ENCODE measurements at places on chromosomes 1 and 21. TPM values are rescaled to one million over a fixed set of nuclear protein-coding genes. Genes with fewer than 3 reads are reported as not detected.

- no peak overlapping the region for H3K4me3 ChIP-seq
- no peaks in the 10 kb centered on the region for H3K27me3 ChIP-seq
- H3K36me3 ChIP-seq = no peaks in the 10 kb centered on the region
These were observed 170.1 kb downstream of the SEC16B start for GRCh38 chr1:177799746-177800145.

Gene ST3GAL3
- total RNA-seq = 15.5 TPM

- H3K4me3 ChIP-seq = no peak overlapping the region
- no peak overlapping the region for H3K27ac ChIP-seq
- no peaks in the 10 kb centered on the region for H3K27me3 ChIP-seq
- H3K4me1 ChIP-seq = peaks cover 48% of the 10 kb centered on the region
- DNase-seq = no peak
These were observed 20.1 kb downstream of the YTHDF2 start for GRCh38 chr1:28756846-28757245.

Gene TEDDM1
- total RNA-seq = not detected

- H3K36me3 ChIP-seq = peaks cover 12% of the 10 kb centered on the region
- H3K27me3 ChIP-seq = no peaks in the 10 kb centered on the region
- H3K27ac ChIP-seq = no peak overlapping the region
- no peaks in the 10 kb centered on the region for H3K4me1 ChIP-seq
- no peak for DNase-seq
These were observed 15.3 kb downstream of the MASP2 start for GRCh38 chr1:11031624-11032262.

- H3K27me3 ChIP-seq = no peaks in the 10 kb centered on the region
- H3K4me3 ChIP-seq = no peak overlapping the region
- H3K36me3 ChIP-seq = no peaks in the 10 kb centered on the region
- DNase-seq = no peak
- H3K4me1 ChIP-seq = no peaks in the 10 kb centered on the region
These were observed 140.2 kb upstream of the ZBTB40 start for GRCh38 chr1:22311461-22311860.

- H3K27me3 ChIP-seq = no peaks in the 10 kb centered on the region
- DNase-seq = no peak
- no peak overlapping the region for H3K4me3 ChIP-seq
- peaks cover 20% of the 10 kb centered on the region for H3K4me1 ChIP-seq
- no peak overlapping the region for H3K27ac ChIP-seq
These were observed 50.2 kb downstream of the AZIN2 start for GRCh38 chr1:33131191-33131590.

DNA sequence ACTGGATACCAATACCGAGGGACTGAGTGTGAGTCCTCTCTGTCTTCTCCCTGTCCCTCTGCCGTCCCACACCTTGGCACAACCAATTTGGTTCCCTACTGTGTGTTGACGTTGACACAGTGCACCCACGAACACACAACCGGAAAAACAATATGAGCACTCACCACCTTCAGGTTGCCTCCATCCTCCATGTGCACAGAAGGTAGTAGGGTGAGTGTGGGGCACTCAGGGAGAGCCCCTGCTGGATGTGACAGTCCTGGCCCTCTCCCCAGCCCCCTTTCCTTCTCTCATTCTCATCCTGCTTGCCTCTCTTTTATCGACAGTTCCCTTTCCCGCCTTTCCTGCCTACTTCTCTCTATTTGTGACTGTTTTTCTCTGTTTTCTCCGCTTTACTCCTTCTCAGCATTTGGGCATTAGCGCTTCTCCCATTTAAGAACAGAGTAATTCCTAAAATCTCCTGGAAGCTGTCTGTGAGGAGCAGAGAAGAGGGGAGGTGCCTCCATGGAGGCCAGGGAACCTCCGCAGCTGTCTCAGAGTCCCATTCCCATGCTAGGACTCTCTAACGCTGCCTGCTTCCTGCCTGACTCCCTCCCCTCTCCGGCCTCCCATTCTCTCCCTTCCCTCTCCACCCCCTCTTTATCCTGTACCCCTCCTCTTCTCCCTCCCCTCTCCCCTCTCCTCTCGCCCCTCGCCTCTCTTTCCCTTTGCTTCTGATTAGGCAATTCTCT lies 16.4 kb downstream of the CADM3 start:
- H3K27ac ChIP-seq = no peak overlapping the region
- no peaks in the 10 kb centered on the region for H3K27me3 ChIP-seq
- H3K4me1 ChIP-seq = peaks cover 5% of the 10 kb centered on the region
- H3K36me3 ChIP-seq = no peaks in the 10 kb centered on the region

Gene PRDM15
- total RNA-seq = 4.2 TPM

Gene OPRD1
- not detected for total RNA-seq

- no peaks in the 10 kb centered on the region for H3K4me1 ChIP-seq
- H3K27ac ChIP-seq = no peak overlapping the region
- H3K27me3 ChIP-seq = no peaks in the 10 kb centered on the region
- DNase-seq = no peak
- H3K36me3 ChIP-seq = no peaks in the 10 kb centered on the region
These were observed 66.0 kb downstream of the TMEM200B start for GRCh38 chr1:29057700-29058099.

DNA sequence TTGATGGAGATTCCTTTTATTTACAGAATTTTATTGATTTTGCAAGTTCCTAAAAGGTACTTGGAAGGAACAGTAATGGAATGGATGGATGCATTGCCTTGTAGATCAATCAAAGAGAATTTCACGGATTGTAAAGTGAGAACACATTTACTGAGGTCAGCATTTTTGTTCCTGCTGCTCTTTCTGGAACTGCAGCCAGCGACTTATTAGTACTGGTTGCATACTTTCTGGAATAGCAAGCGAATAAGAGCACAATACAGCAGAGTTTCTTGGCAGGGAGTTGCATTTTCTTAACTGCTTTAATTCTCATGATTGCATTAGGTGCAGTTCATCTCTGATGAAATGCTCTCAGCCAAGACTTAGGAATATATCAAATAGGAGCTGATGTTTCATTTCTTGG lies 106.1 kb upstream of the CHODL start:
- no peaks in the 10 kb centered on the region for H3K27me3 ChIP-seq
- H3K36me3 ChIP-seq = no peaks in the 10 kb centered on the region
- no peaks in the 10 kb centered on the region for H3K4me1 ChIP-seq
- no peak overlapping the region for H3K27ac ChIP-seq

- no peak for DNase-seq
- no peak overlapping the region for H3K4me3 ChIP-seq
- no peak overlapping the region for H3K27ac ChIP-seq
- H3K4me1 ChIP-seq = peaks cover 27% of the 10 kb centered on the region
These were observed 19.1 kb upstream of the NPHP4 start for GRCh38 chr1:6011161-6011945.

Gene GSTM4
- total RNA-seq = 52.6 TPM

- H3K36me3 ChIP-seq = no peaks in the 10 kb centered on the region
- peak; percentile 83 for DNase-seq
- no peak overlapping the region for H3K27ac ChIP-seq
- no peaks in the 10 kb centered on the region for H3K4me1 ChIP-seq
- peaks cover 8% of the 10 kb centered on the region for H3K27me3 ChIP-seq
These were observed 42.8 kb upstream of the DMBX1 start for GRCh38 chr1:46446646-46447498.

DNA sequence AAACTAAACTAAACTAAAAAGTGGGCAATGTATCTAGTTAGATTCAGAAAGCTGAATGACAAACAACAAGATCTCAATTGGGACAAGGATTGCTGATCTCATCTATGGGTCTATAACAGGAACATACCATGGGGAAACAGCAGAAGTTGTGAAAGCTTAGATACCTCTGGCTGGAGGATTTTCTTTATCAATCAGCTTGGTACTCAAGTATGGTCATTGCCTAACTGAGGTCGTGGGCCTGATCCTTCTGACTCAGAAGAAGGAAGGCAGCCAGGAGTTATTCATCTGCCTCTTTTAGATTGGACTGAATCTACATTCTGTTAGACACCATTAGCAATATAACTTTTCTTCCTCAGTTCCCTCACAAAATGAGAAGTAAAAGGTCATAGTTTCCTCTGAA lies 39.7 kb downstream of the DNTTIP2 start:
- H3K27ac ChIP-seq = no peak overlapping the region
- peaks cover 5% of the 10 kb centered on the region for H3K36me3 ChIP-seq
- peaks cover 5% of the 10 kb centered on the region for H3K4me1 ChIP-seq
- DNase-seq = no peak
- H3K27me3 ChIP-seq = no peaks in the 10 kb centered on the region

- no peak overlapping the region for H3K4me3 ChIP-seq
- H3K4me1 ChIP-seq = no peaks in the 10 kb centered on the region
- H3K36me3 ChIP-seq = no peaks in the 10 kb centered on the region
These were observed 53.5 kb upstream of the TIAM1 start for GRCh38 chr21:31397515-31397926.

Measured in right atrium auricular region (tissue), 2 donors.